ENCODE measurements at places on chromosomes 16 and 17. TPM values are rescaled to one million over a fixed set of nuclear protein-coding genes. Genes with fewer than 3 reads are reported as not detected.

- DNase-seq: no peak
Observed at GRCh38 chr17:57603978-57604377, 141.1 kb downstream of the CCDC182 start.

DNA sequence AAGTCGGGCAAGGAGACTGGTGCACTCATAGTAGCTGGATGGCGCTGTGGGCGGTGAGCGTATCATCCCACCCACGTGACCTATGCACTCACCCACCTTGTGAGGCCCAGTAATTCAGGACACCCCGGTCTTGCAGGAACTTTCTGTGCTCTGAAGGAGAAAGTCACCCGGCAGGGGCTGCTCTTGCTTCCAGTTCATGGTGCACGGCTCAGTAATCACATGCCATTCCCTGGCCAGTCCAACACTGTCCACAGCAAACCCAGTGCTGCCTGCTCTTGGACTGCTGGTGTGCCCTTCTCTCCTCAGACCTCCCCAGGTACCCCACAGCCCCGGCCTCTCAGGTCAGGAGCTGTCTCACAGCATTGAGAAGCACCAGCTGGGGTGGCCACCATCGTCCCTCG, 16.4 kb upstream of the RHBDF2 start:
- DNase-seq: no peak

- DNase-seq: peak; percentile 81
Observed at GRCh38 chr16:80931801-80932707, 74.6 kb downstream of the CMC2 start.

DNA sequence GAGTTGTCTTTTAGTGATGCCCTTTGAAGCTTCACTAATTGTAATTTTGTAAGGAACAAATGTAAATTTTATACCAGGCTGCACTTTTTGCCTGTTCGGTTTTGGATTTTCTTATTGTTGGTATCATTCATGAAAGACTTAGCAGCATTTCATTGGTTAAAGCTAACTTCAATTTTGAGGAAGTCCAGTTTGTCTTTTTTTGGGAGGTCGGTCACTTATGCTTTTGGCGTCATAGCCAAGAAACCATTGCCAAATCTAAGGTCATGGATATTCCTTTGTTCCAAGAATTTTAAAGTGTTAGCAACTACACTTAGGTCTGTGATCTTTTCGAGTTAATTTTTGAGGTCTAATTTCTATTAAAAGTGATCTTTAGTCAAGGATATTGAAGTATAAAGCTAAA, 77.1 kb downstream of the PRKCA start:
- no peak for DNase-seq

- peak; percentile 93 for DNase-seq
Observed at GRCh38 chr16:8887952-8888560, 5.9 kb downstream of the LITAFD start.

- no peak for DNase-seq
Observed at GRCh38 chr16:9042533-9042932, 48.9 kb upstream of the HAPSTR1 start.

DNA sequence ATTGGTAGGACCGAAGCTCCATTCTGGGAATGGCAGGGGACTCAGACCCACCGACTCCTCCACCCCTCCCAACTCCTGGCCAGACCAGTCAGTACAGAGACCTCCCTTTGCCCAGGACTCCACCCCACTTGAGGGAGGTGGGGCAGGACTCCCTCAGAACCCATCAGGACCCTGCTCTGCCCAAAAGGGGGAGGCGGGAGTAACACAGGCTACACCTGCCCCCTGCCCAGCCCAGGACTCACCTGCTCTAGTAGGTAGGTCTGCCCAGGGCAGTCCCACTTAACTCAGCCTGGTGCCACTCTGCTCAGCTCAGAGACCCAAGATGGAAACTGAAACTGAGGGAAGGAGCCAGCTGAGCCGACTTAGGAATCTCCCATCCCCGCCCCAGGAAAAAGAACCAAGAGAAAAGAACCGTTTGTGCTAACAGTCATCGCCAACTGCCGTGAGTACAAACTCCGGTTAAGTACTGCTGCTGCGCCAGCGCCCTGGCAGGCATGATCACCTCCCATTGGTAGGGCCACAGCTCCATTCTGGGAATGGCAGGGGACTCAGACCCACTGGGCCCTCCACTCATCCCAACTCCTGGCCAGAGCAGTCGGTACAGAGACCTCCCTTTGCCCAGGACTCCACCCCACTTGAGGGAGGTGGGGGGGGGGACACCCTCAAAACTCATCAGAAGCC, 503 bp downstream of the DHX58 start:
- DNase-seq: peak; percentile 76

DNA sequence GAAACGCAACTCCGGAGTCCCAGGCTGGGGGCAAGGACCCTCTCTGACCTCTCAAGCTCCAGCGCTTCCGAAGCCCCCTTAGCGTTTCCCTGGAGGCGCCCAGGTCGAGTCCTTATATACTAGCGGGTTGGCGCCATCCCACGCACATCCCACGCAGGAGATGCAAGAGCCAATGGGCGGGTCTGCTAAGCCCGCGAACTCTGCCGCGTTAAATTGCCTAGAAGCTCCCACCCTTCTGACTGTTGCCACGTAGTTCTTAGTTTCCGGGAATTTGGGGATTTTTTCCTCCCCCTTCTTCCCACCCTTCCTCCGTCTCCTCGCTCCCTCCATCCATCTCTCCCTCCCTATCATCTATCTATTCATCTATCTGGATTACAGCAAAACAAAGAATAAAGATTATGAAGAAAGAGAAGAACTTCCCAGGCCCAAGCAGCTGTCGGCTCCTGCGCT, at the start of gene SLFN11:
SLFN11 (minus strand) TSS at position 88 of the 450 bp plus-strand sequence. CDS start 9,814 bp downstream, outside the sequence.
- peak; percentile 90 for DNase-seq

GRCh38 chr17:66578781-66579489, 256.0 kb upstream of the CACNG5 start:
- no peak for DNase-seq

- no peak for DNase-seq
Observed at GRCh38 chr17:72829883-72830282, 262.6 kb downstream of the SLC39A11 start.

DNA sequence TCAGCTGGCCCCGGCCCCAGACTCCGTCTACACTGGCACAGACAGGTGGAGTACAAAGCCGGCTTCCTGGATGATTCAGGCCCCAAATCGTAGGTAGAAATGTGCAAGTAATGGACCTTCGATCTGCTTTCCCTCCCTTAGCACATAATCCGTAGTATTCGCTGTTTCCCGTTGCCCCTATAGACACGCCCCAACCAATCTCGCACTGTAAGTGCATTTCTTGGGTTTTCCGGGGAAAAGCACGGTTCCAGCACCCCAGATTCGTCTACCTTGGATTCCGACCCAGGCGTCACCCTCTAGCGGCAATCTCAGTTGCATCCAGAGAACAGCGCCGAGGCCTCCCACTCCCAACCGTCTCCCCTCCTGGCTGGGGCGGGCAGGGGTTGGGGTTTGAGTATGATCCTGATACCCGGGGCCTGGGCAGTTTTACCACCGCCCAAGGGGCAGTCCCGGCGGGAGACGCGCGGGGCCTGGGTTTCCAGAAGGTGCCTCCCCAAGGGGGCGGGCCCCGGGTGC, 12.1 kb upstream of the FOXF1 start:
- no peak for DNase-seq

- DNase-seq: no peak
Observed at GRCh38 chr16:17585449-17586074, 114.8 kb upstream of the XYLT1 start.

HYDIN gene
- total RNA-seq: 0.21 TPM

STX1B gene
- total RNA-seq: 0.26 TPM
